IPS DF 19.7 (cell line): ENCODE measurements at places on chromosomes 5 and 9.
A peak's percentile ranks its signal among the peaks of the same experiment; 100 is the strongest.

GRCh38 chr5:10219068-10219467 is 30.6 kb downstream of the ATPSCKMT start:
- DNase-seq: no peak

- peak; percentile 69 for DNase-seq
Observed at GRCh38 chr9:19922476-19923118, 133.8 kb upstream of the SLC24A2 start.

GRCh38 chr5:77869116-77869798 is 93.1 kb upstream of the TBCA start:
- no peak for DNase-seq

- DNase-seq: no peak
Observed at GRCh38 chr5:170307575-170308465, 10.2 kb upstream of the LCP2 start.

- no peak for DNase-seq
Observed at GRCh38 chr5:15993919-15994318, 185.7 kb downstream of the MARCHF11 start.

GRCh38 chr9:34381323-34381722 is 4.6 kb upstream of the MYORG start:
- no peak for DNase-seq

DNA sequence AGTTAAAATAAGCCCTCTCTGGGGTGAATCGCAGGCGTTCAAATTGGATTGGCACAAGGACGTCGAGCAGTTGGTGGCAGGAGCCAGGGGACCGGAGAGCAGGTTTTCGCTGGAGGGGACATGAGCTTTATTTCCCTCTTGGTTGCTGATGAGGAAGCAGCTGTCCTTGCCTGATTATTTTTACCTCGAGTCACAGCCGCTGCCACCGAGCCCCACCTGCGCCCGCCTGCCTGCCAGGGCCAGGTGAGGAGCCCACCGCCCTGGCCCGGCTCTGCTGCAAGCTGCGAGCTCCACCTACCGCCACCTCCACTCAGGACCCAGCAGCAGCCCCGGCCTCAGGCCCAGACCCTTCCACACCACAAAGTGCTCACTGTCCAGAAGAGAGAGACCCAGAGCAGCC is 9.0 kb upstream of the ADGRD2 start:
- DNase-seq: no peak

DNA sequence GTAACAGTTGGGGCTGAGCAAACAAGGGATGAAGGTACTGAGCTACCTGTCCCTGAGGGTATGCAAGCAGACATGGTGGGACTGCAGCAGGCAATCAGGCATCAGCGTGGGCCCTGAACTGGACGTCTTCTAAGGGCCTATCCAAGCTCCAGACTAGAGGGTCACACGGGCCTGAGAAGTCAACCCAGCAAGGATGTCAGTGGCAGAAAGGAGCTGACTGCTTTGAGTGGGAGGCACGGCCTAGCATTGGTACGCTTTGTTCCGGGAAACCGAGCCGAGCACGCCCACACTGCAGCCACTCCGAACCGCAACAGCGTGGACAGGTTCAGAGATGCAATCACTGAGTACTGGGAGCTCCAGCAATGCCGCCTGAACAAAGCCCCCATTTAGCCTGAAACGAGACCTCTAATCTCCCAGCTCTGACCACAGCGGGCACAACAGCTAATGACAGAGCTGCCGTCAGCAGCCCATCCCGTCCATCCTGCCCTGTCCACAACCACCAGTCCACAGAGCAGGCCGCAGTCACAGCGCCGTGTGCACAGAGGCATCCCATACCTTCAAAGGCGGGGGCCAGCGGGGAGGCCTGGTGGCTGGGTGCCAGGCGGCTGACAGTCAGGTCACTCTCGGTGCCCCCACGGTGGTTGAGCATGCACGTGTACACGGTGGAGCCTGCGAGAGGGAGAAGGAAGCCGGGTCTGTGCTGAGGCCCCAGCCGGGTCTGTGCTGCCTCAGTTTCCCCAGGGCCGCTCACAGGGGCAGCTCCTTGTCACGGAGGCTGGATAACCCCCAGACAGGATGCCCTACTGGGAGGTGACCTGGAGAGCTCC is 44.2 kb downstream of the SARDH start:
- no peak for DNase-seq

DNA sequence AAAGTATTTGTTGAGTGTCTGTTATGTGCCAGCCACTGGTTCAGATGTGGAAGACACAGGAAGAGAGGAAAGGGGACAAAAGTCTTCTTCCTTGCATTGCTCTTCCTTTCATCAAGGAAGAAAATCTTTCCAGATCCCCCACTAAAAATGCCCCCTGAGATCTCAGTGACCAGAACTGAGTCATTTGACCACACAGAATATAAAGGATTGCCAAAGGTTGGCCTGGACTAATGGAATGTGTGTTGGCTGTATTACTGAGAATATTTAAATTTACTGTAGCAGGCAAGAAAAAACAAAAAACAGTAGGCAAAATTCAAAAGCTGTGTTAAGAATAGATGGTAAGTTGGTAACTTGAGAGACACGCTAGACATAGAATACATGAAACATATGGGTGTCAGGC is 10.0 kb upstream of the SEPTIN8 start:
- DNase-seq: no peak

- DNase-seq: peak; percentile 20
Observed at GRCh38 chr9:76818271-76818670, 54.0 kb downstream of the PCA3 start.

GRCh38 chr5:9553561-9553960 is 7.7 kb upstream of the SEMA5A start:
- no peak for DNase-seq

GRCh38 chr5:38636626-38637025 is 80.2 kb upstream of the LIFR start:
- DNase-seq: no peak

DNA sequence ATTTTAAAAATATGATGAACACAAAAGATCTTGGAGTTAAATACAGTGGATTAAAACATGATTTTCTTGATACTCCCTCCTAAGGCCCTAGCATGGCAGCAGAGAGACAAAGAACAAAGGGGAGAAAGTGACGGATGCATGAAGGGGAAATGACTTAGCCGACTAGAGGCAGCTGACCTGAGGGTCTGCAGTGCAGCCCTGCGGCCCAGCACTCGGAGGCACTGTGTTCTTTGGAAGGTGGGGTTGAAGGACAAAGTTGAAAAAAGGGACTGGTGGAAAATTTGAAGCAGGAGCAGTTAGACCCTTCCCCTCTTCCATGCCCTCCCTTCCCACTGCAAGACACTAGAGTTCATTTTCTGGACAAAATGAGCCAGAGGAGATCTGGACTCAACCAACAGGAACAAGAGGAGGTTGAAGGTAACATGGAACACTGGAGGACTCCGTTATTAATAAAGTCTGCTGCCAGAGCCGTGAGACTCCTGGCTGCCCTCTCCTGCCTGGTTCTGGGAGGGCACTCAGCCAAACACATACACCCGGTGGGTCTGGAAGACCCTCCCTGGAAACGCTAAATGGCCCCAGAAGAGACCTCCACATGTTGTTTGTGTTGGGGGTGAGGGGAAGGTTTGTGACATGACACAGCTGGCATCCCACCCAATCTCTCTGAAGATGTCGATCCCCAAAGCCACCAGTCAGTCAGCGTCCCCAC is 98.1 kb downstream of the JMY start:
- DNase-seq: no peak

DNA sequence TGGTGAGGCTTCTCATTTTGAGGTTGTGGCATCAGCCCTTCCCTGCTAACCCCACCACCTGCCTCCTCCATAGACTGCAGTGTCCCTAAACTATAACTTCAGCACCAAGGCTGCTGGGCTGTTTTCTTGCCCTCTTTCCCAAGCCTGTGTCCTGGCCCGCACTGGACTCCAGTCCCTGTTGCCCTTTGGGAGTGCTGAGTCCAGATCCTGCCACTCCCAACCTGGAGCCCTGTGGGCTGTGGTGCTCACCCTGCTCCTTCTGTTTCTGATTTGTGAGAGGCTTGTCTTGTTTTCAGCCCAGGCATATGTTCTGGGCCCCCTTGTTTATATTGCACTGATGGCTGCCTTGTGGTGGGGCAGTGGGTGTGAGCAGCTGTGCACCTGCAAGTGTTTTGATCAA is 39.7 kb upstream of the RNU6ATAC start:
- no peak for DNase-seq

GRCh38 chr5:53109056-53109442 is 508 bp downstream of the MOCS2 start:
- DNase-seq: no peak
